NCI-H1105 (cell line): ENCODE measurements at places on chromosomes 11 and 22.

DNA sequence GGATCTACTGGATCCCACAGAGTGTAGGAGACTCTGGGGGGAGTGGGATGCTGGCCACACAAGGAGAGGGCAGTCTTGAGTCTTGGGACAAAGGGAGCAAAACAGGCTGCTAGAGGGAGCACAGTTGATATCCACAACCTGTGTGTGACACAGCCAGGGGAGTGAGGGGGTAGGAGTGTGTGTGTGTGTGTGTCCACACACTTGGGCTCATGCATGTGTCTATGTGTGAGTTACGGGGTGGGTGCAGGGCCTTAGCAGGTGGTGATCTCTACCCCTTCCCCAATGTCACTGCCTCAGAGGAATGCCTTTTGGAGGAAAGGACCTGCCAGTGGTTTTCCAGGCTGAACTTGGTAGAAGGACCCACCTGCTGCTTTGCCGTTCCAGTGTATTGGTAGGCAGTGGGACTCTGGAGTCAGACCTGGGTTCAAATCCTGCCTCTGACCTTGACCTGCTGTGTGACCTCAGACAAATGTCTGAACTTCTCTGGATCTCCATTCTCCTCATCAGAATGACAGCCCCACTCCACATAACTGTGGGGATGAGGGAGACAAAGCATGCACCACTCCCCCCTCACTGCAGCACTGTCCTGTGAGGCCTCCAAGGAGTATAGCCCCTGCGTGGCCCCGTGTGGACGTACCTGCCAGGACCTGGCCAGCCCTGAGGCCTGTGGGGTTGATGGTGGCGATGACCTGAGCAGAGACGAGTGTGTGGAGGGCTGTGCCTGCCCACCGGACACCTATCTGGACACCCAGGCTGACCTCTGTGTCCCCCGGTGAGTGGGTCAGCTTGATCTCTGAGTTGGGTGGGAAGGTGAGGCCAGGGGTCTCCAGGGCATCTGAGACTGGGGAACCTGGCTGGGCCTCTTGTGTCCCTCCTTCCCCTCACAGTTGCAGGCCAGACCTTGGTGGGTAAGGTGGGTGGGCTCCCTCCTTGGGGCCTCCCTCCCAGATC, 27.4 kb downstream of the OTOG start:
- no peak for DNase-seq

DNA sequence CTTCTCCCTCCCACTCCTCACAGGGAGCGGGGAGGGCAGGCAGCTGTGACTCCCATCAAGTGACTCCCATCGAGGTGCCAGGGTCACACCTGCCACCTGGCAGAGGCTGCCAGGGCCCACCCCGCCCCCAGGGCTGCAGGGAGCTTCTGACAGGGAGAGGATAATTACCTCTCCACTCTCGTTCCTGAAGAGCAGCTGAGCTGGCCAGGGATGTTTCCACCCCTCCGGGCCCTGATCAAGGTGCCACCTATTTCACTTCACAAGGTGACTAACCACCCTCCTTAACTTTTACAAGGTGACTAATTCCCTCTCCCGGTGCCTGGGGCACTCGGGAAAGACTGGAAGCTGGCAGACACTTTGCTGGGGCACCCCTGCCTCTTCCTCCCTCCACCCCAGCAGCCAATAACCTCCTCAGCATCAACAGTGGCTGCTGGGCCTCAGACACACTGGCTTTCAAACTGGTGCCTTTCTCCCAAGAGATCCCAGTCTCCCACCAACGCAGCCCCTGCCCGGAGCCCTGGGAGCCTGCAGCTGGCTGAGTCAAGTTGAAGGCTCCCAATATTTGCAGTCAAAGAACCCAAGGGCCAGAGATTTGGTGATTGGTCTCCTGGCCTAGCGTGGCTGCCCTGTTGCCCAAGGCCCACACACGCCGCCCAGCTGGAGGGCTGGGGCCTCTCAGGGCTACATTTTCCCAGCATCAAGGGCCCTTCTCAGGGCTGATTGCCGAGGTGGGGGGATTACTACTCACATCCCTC, 22.0 kb upstream of the MYRF start:
- peak; percentile 98 for DNase-seq

DNA sequence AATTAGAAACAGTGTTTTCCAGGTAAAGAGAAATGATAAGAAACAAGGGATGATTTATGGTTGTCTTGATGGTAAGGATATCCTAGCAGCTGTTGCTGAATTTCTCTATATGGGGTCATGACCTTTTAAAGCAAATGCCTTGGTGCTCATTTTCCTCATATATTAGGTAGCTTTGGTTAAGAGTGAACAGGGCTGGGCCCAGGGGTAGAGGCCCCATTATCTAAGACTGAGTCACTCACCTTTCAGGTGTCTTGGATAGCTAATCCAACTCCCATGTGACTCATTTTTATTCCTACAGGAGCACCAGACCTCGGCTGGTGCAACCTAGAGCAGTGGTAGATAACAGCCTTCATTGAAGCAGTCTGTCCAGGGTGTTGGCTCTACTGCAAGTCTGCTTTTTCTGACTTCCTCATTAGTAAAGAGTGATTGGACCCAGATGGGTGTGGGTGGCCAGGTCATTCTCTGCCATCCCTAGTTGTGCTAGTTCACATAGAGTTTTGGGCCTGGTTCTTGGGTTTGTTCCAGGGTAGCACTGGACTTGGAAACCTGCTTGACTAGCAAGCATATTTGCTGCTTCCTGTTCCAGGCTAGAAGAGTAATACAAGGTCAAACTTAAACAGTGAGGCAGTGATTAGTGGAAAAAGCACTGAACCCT, 37.4 kb downstream of the CTNND1 start:
- no peak for DNase-seq

- no peak for DNase-seq
These were observed 1.2 kb downstream of the ACCS start for GRCh38 chr11:44067266-44067665.

- DNase-seq = no peak
These were observed 2.8 kb downstream of the CRYAB start for GRCh38 chr11:111908639-111909305.

DNA sequence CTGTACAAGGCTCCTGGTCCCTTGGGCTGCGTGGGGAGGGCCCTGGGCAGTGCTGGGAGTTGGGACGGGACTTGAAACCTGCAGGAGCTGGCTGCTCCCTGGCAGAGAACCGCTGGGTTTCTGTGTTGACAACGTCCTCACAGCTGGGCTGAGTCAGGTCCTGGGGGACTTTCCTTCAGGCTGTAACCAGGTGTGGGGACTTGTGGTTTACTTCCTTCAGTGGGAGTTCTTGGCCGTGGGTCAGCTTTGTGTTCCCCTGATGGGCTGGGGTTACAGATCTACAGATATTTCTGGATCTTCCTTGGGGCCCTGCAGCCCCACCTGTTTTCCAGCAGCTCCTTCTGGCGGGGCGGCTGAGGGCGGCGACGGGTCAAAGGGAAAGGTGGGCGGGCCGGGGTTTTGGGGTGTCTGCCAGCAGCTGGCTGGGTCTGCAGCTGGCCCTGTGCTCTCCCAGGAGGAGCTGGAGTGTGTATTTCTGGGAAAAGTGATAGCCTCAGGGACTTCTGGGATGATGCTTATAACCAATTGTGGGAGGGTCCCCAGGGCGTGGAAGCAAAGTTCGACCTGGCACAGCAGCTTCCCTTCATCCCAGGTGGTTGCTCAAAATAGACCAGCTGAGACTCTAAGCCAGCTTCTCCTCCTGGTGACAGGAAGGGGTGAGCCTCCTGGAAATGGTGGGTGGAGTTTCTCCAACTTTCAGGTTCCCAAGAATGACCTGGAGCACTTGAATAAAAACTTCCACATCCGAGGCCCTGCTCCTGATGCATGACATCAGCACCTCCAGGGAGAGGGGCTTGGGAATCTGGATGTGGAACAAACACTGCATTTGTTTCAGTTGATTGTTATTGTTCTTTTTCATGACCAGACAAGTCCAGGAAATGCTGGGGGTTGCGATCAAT, 19.1 kb downstream of the ST14 start:
- DNase-seq = no peak

- DNase-seq = no peak
These were observed 929.5 kb upstream of the CCDC90B start for GRCh38 chr11:84215672-84216071.

- DNase-seq = no peak
These were observed 1.1 kb downstream of the KCTD17 start for GRCh38 chr22:37052386-37053309.

- DNase-seq = no peak
These were observed 85.7 kb downstream of the WNT11 start for GRCh38 chr11:76120513-76121101.

- DNase-seq = no peak
These were observed 73.1 kb upstream of the KCNA4 start for GRCh38 chr11:30089921-30090320.

- no peak for DNase-seq
These were observed 141.6 kb downstream of the TRPC6 start for GRCh38 chr11:101442171-101442570.

DNA sequence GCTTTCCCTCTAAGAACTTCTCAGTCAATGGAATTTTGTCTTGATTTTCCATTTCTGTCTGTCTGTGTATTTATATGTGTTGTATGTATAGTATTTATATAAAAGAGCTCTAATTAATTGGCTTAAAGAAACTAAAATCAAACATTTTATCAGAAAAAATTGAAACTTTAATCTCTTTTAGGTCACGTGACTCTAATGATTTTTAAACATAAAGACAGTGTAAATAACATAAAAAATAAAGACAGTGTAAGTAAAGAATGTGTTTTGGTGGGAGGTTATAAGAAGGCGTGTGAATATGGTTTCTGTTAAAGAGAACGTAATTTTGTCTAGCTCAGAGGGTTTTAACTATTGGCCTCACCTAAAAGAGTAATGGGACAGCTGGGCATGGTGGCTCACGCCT, 2.4 kb downstream of the JAML start:
- no peak for DNase-seq

- DNase-seq = no peak
These were observed 50.4 kb downstream of the GDPD4 start for GRCh38 chr11:77250881-77251640.

DNA sequence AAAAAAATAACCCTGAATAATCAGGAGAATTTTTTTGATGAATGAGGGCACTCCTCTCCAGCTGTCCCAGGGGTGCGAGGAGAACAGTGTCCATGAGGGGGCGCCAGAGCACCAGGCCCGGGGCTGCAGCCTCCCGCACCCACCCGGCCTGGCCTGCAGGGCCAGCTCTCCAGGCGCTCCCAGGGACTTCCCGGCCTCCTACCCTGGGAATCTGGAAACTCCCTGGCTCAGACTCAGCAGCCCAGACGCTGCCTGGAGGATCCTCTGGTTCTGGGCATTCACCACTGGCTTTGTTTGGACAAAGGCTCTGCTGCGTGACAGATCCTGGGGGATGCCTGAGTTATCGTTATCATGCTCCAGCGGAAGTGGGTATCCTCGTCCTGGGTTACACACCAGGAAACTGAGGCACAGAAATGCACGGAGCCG, 31.0 kb downstream of the MCM5 start:
- no peak for DNase-seq

- no peak for DNase-seq
These were observed 29.7 kb upstream of the PICK1 start for GRCh38 chr22:38027487-38027886.

DNA sequence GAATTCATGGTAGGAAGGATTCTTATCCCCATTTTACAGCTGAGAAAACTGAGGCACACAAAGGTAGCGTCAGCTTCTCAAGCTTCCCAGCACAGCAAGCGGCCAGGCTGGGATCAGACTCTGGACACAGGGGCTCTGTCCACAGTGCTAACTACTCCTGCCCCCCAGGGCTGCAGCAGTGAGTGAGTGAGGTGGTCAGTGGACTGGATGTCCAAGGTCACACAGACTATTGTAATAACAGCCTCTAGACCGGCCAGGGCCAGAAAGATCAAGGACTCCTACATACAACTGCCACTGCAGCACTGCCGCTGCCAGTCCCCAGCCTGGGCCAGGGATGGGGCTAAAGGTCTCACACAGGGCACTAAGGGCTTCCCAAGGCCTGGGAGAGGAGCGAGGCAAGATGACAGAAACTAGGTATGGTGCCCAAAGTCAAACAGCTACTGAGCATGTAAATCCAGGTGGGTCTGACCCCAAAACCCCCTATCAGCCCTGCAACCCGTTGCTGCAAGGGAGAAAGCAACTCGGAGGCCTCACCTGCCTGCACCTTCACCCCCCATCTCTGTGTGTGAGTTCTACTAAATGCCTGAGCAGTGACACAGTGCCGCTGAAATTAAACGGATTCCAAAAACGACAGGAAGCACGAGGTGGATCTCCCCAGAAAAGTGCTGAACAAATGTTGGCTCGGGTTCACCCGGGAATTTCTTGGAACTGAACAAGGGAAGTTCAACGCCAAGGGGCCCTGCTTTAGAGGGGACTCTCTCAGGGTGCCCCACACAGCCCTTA, 161.8 kb upstream of the GRK3 start:
- no peak for DNase-seq

GRCh38 chr11:112652786-112653390, 308.3 kb upstream of the NCAM1 start:
- DNase-seq = no peak

DNA sequence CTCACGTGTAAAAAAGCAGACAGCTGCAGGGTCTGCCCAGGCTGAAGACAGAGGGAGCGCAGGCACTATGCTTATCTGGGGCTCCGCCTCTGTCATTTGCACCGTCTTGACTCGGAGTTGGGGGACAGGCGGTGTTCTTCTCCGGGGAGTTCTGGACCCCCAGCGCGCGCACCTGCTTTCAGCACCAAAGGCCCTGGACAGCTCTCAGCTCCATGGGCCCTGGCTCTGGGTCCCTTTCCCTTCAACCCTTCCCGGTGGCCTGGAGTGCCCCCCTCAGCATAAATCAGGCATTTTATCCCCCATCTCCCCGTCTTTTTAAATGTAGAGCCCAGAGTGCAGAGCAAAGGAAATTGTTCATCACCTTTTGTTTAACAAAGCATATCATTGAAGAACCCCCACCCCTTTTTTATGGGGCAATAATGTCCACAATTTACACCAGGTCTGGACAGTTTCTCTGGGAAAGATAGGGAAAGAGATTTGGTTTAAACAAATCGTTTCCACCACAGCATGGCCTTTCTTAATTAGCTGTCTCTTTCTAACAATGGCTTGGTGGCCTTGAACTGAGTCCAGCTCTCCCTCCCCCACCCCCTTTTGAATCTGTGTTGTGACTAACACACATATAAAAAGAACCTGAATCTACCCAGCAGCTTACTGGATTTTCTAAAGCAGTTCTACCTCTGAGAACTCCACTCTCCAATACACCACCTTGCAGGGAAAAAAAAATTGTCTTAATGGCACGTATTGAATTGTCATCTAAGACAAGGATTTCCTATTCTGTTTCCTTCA, 1.7 kb downstream of the SEZ6L start:
- DNase-seq = no peak

DNA sequence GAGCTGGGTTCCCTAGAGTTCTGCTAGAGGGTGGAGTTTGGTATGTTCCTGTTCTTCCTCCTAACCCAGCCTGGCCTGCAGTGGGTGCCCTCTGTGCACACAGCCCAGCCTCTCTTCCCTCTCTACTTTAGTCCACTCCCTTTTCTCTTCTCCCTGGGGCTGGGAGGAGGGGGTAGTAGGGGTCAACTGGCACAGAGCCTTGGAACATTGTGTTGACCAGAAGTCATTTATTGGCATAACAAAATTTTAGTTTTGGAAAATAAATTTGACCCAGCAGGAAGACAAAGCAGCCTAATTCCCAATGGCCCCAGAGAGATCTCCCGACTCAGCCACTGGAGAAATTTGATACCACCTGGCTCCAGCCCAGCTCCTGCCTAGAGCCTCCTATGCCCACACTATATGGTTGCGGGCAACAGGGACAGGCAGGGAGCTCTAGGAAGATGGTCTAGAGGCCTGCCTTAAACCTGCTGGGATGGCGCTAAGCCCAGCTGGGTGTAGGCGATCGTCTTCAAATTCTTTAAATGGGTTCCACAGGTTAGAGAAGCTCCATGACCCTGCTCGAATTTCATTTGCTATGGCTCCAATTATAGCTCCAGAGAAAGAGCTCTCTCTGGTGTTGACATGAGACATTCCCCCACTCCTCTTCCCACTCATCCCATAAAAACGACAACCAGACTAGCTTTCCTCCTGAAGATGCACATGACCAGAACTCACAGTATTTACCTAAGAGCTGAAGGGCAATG, 9.9 kb downstream of the PCSK7 start:
- DNase-seq = peak; percentile 78
